ENCODE measurements at places on chromosomes 5 and 9. TPM values are rescaled to one million over a fixed set of nuclear protein-coding genes. Genes with fewer than 3 reads are reported as not detected.
A peak's percentile ranks its signal among the peaks of the same experiment; 100 is the strongest.

The SMC5 gene
- total RNA-seq: 12.9 TPM

The CDKN2A gene
- total RNA-seq: not detected

The TLX3 gene
- not detected for total RNA-seq

The ROPN1L gene
- 3.0 TPM for total RNA-seq

The DOCK2 gene
- 1.4 TPM for total RNA-seq

The SLC34A1 gene
- not detected for total RNA-seq

The PTGES2 gene
- total RNA-seq: 76.8 TPM

The HTR4 gene
- total RNA-seq: not detected

DNA sequence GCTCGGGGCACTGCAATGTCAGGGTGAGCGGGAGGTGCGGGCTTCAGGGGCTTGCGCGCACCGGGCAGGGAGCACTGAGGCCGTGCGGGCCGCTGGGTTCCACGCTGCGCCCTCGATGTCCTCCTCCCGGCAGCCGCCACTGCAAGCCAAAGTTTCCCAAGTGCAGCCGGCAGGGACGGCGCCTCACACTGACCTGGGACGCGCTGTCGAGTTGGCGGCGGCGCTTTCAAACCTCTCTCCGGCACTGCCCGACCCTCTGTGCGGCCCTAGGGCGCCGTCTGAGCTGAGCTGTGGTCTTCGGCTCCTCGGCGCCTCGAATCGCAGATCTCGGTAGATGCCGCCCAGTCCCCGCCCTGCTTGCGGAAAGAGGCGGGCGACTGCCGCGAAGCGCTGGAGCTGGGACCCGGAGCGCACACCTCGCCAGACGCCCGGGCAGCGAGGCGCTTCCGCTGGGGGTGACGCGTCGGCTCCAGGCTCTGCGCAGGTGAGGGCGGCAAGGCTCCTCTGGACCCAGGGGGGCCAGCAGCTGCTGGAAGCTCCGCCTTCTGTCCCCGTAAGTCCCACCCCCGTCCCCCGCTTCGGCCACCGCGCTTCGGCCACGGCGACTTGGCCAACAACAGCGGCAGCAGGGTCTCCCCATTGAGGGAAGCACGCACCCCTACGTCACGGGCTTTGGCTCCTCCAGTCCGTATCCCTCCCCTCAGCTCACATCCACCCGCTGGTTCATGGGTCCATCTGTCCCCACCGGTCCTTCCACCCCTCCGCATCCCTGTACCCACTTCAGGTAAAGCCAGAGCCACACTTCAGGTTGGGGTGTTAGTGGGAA lies at the start of gene ANKRD34B:
Gene ANKRD34B (minus strand): TSS at position 320 of the 826 bp plus-strand sequence. CDS start 10,261 bp downstream, outside the sequence.
- H3K4me1 ChIP-seq: 0 out of 2 replicates have a peak, but pooled peaks cover 3% of the 10 kb centered on the region
- H3K36me3 ChIP-seq: no peaks in the 10 kb centered on the region
- no peak within 1 kb of the TSS for H3K27ac ChIP-seq
- H3K27me3 ChIP-seq: peaks cover 20% of the 10 kb centered on the region
- H3K4me3 ChIP-seq: peak within 1 kb of the TSS; percentile 52

DNA sequence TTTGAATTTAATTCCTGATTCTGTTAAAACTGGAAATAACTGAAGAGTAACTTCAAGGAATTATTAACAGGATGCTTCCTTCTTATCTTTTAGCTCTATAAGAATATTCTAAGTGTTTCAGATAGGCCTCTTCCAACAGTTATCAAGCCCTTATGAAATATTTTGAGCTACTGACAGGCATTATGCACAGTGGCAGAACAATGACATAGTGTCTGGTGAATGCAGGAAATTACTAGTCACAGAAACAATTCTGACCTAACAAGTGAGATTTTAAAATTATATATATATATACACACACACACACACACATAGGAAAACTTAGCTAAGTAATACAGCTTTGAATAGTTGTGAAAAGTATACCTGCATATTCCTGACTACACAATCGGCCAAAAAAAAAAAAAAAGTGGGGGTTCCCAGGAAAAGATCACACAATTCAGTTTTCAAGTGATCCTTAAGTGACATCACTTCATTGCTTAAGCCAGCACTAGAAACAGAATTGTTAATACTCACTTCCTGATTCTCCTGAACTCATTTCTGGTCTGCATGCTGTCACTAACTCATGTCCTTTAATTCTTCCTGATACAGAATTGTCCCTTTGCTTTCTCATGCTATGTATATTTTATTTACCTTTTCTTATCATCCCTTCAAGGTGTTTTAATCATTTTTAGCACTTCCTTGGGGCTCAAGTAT lies 77.3 kb downstream of the SLC25A46 start:
- H3K4me3 ChIP-seq: no peak overlapping the region
- H3K4me1 ChIP-seq: no peaks in the 10 kb centered on the region
- H3K36me3 ChIP-seq: no peaks in the 10 kb centered on the region

- H3K4me3 ChIP-seq: no peak overlapping the region
- no peak for DNase-seq
- H3K4me1 ChIP-seq: peaks cover 3% of the 10 kb centered on the region
- no peaks in the 10 kb centered on the region for H3K27me3 ChIP-seq
- no peaks in the 10 kb centered on the region for H3K36me3 ChIP-seq
Measured at GRCh38 chr9:135971111-135971766, 10.1 kb upstream of the UBAC1 start.

- peaks cover 16% of the 10 kb centered on the region for H3K36me3 ChIP-seq
- no peak overlapping the region for H3K4me3 ChIP-seq
- peak; percentile 64 for DNase-seq
- no peaks in the 10 kb centered on the region for H3K27me3 ChIP-seq
- peak overlapping the region; percentile 51 for H3K27ac ChIP-seq
Measured at GRCh38 chr9:21813575-21814473, 11.4 kb downstream of the MTAP start.

DNA sequence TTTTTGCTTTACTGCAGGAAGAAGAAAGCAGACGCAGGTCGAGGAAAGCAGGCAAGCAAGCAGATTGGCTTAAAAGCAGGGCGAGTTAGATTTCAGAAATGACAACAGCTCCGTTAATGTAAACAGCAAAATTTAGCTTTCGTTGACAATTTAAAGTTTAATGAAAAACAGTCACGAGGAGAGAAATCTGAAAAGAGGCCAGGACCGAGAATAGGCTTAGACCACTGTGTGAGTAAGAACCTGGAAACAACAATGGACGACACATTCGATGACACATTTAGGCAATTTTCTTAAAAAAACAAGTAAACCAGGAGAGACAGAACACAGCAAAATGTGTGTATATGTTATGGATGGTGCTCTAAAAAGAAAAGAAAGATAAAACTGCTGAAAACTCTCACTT lies 155.3 kb downstream of the ISOC1 start:
- H3K27ac ChIP-seq: no peak overlapping the region
- H3K27me3 ChIP-seq: no peaks in the 10 kb centered on the region
- no peaks in the 10 kb centered on the region for H3K36me3 ChIP-seq

GRCh38 chr9:8560560-8561525 lies 761.3 kb upstream of the DMAC1 start:
- H3K27me3 ChIP-seq: no peaks in the 10 kb centered on the region
- H3K4me1 ChIP-seq: no peaks in the 10 kb centered on the region
- no peaks in the 10 kb centered on the region for H3K36me3 ChIP-seq
- no peak for DNase-seq

GRCh38 chr9:112338561-112338960 lies 5.1 kb upstream of the PTBP3 start:
- no peaks in the 10 kb centered on the region for H3K4me1 ChIP-seq
- H3K36me3 ChIP-seq: no peaks in the 10 kb centered on the region
- DNase-seq: no peak
- no peak overlapping the region for H3K4me3 ChIP-seq
- no peak overlapping the region for H3K27ac ChIP-seq

DNA sequence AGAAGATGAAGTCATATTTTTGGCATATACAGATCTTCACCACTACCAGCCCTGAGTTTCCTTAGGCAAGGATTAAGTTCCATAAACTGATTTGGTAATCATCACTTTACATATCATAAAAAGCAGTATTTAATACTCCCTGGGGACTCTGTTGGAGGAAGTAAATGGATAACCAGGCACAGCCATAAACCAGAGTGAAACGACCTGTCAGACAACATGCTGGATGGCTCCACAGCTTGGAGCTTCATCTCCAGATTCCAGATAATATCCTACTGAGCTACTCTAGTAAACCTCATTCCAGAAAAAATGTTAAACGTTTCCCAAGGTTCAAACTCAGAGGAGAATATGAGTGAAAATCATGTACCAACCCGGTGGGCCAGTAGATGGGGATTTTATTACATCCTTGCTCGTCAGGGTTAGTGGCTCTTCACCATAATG lies 109.2 kb downstream of the BASP1 start:
- H3K4me3 ChIP-seq: no peak overlapping the region
- no peak for DNase-seq
- H3K27ac ChIP-seq: no peak overlapping the region
- H3K36me3 ChIP-seq: no peaks in the 10 kb centered on the region
- H3K27me3 ChIP-seq: no peaks in the 10 kb centered on the region

- H3K27me3 ChIP-seq: no peaks in the 10 kb centered on the region
- no peaks in the 10 kb centered on the region for H3K36me3 ChIP-seq
- H3K27ac ChIP-seq: no peak overlapping the region
- DNase-seq: no peak
- H3K4me1 ChIP-seq: peaks cover 8% of the 10 kb centered on the region
Measured at GRCh38 chr9:35771534-35771933, 17.5 kb upstream of the MSMP start.

- H3K4me3 ChIP-seq: no peak overlapping the region
- no peak for DNase-seq
- no peaks in the 10 kb centered on the region for H3K4me1 ChIP-seq
- no peak overlapping the region for H3K27ac ChIP-seq
- H3K27me3 ChIP-seq: peaks cover 10% of the 10 kb centered on the region
- no peaks in the 10 kb centered on the region for H3K36me3 ChIP-seq
Measured at GRCh38 chr5:56681346-56681745, 134.0 kb upstream of the MAP3K1 start.

DNA sequence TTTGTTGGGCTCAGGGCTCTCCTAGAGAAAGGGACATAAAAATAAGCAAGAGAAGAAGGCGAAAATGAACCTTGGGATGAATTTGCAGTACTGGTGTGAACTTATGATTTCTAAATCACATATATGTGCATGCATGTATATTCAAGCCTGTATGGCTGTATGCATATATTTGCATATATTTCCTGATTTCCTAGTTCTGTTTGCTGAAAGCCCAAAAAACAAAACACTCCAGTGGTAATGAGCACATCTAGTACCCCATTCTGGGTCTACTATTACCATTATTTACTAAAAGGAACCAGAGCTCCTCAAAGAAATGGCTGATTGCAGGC lies 7.3 kb downstream of the ZFP62 start:
- no peak overlapping the region for H3K27ac ChIP-seq
- DNase-seq: no peak
- peaks cover 5% of the 10 kb centered on the region for H3K36me3 ChIP-seq
- H3K4me1 ChIP-seq: no peaks in the 10 kb centered on the region

DNA sequence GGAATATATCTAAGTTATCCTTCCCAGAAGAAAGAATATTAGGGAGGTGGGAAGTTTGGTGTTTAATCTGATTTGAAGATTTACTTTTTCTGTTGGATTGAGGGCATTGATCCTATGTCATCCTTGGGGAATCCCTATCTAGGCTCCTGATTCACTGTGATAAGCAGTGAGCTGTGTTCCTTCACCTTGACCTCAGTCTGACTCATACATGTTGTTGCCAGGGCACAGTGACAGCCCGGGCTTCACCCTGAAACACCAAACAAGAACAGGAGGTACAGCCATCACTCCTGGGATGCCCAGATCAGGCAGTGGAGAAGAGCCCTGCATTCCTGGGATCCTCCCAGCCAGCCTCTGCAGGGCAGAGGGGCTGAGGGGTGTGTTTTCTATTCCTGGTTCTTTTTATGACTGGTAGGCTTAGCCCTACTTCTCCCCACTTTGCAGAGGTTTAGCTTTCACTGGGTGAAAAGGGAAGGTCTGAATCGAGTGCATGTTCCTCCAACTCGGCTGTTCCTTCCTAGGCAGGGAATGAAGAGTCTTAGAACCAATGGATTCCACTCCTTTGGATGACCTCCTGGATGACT lies 3.1 kb upstream of the FAM53C start:
- no peak overlapping the region for H3K4me3 ChIP-seq
- H3K27ac ChIP-seq: no peak overlapping the region
- peaks cover 2% of the 10 kb centered on the region for H3K36me3 ChIP-seq
- H3K27me3 ChIP-seq: no peaks in the 10 kb centered on the region
- no peak for DNase-seq

DNA sequence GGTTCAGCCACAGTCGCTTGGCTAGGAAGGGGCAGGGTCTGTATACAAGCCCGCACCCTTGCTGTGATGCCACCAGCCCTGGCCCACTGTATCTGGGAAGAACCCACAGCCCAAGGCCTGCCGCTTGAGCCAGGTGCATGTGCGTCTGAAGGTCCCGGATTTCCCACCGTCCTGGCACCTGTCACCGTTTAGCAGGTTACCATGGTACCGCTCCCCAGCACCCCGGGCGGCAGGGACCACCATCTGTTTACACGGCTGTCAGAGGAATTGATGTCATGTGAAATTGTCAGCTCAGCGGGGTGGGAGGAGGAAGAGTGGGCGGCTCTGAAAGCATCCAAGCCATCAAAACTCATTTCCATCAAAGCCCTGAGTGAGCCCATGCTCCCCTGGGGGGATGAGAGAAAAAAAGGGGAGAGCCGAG lies 92.7 kb downstream of the HRH2 start:
- H3K4me1 ChIP-seq: no peaks in the 10 kb centered on the region
- no peaks in the 10 kb centered on the region for H3K36me3 ChIP-seq
- no peak overlapping the region for H3K4me3 ChIP-seq
- DNase-seq: no peak
